ENCODE measurements at places on chromosomes 12 and 14. TPM values are rescaled to one million over a fixed set of nuclear protein-coding genes. Genes with fewer than 3 reads are reported as not detected.
A peak's percentile ranks its signal among the peaks of the same experiment; 100 is the strongest.

The ZBTB42 gene
- 6.0 TPM for polyA plus RNA-seq

The ESPL1 gene
- 31.2 TPM for polyA plus RNA-seq

- DNase-seq, result peak; percentile 56
Observed at GRCh38 chr12:57841445-57841844, 5.1 kb downstream of the CTDSP2 start.

DNA sequence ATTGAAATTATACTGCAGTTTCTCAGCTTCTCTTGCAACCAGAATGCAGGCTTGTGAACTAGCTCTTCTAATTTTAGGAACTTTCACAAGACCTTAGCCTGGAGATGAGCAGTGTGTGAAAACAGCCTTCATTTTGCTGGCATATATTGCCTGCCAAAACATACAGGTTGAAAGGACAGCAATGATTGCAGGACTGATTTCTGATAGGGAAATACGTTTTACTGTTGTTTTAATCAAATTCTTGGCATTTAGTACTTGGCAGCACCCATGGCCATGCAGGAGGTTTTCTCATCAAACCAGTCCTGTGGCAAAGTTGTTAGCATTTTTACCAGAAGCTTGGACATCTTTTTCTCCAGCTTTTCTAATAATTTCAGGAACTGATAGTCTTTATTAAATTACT, 91.9 kb upstream of the MUCL1 start:
- no peak for DNase-seq
